ENCODE measurements at places on chromosomes 5 and 9.

DNA sequence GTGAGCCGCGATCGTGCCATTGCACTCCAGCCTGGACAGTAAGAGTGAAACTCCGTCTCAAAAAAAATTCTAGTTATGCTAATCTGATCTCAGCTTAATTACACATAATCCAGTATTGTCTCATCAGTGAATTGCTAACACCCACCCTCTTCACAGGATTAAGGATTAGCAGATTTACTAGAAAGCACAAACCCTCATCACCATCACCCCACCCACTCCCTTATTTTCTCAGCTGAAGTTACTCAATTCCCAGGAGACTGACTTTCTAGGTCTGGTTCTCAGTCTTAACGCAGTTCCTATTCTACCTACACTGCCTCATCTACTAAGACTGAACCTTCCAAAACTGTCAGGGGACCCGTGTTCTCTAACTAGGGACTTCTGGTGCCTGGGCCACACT, 9.0 kb downstream of the TOR1B start:
- DNase-seq = no peak

GRCh38 chr9:94160594-94161501, 76.6 kb downstream of the PTPDC1 start:
- DNase-seq = no peak

DNA sequence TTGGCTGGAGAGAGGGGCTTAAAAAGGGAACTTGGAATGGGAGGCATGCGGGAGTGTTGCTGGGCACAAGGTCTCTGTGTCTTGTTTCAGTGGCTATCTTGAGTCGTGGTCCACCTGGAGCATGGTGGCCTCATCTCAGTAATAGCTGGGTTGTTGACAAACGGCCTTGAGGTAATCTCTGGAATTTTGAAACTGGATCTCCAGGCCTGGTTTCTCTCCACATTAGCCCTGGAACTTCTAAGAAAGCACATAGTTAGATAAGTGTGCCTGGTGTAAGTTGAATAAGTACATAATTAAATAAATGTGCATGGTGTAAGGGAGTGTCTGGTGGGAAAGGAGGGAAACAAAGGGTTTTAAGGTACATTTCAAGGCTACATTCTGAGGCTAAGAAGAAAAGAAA, 62.2 kb downstream of the INIP start:
- no peak for DNase-seq

DNA sequence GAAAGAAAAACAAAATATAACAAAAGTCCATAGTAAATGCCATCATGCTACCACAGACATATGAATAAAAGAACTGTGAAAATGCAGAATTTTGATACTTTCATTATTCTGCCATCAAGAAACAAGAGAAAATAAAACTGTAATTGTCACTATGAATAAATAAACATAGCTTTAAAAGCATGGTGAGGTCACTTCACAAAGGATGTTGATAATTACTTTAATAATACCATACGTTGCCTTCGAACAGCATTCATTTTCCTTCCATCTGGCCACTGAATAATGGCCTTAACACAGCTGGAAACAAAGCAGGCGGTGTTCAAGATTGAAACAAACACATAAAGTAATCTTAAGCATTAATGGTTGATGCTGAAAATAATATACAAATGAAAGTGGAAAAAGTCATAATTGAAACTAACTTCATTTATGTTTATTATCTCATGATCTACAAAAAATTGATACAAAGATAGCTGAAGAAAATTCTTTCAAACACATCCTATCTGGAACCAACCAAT, 102.0 kb downstream of the AGTPBP1 start:
- DNase-seq = no peak

GRCh38 chr5:156420665-156421064, 93.7 kb downstream of the SGCD start:
- no peak for DNase-seq

GRCh38 chr5:76269259-76269931, 133.7 kb upstream of the IQGAP2 start:
- no peak for DNase-seq

DNA sequence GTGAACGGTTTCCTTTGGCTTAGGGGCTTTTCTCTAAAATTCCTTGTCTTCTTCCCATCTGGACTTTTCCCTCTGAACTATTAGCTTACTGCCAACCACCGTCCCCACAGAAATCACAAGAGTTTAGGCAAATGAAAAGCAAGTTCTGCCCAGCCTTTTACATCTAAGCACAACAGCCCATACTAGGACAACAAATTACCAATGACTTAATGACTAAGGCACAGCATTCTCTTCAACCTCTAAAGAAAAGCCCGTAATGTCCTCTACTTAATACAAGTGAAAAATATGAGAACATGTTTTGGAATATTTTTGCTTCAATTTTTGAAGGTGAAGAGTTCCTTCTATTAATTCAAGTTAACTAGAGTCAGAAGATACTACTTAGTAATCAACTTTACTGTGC, 1.2 kb downstream of the ZBTB5 start:
- no peak for DNase-seq

DNA sequence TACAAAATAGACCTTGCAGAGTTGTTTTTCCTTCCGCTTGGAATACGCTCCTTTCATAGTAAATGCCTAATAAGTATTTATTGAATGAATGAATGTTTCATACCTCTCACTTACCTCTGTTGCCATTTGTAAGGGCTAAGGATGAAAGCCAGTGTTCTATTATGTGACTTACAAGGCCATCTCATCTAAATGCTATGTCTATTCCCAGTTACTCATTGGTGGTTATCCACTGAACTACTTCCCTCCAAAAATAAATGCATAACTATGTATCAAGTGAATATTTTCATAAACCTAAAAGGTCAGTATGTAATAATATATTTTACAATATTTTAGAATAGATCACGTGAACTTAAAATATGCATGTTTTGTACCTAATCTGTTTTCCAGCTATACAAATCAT, 670.5 kb upstream of the RGMB start:
- no peak for DNase-seq

DNA sequence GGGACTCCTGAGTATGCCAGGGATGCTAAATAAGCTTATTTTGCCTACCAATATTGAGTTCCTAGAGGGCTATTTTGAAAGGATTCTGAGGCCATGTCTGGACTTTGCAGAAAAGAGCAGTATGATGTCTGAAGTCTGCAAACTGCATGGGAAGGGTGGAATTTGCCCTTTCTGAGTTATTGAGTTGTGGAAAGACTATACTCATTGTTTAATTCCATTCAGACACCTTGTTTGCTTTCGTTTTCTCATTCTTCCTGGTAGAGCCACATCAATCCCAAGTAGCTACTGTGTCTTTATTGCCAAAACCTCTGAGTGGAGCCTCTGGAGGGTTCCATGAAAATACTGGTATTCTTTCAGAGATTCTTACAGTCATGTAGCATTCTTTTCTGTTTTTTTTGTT, 50.9 kb upstream of the PPP1R2B start:
- DNase-seq = no peak

GRCh38 chr9:95425910-95426551, 90.7 kb downstream of the PTCH1 start:
- no peak for DNase-seq
